Dermis microvascular lymphatic vessel endothelial cell (primary cell): ENCODE measurements at places on chromosomes 6 and 20.

DNA sequence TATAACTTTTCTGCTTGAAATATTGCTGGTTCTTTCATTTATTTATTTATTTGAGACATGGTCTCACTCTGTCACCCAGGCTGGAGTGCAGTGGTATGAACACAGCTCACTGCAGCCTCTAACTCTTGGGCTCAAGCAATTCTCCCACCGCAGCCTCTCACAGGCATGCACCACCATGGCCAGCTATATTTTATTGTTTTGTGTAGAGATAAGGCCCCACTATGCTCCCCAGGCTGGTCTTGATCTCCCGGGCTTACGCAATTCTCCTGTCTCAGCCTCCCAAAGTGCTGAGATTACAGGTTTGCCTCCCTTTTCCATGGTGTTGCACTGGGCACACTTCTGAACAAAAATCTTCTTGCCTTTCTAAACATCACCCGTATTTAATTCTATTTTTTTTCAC is 39.1 kb upstream of the RNGTT start:
- no peak for DNase-seq

DNA sequence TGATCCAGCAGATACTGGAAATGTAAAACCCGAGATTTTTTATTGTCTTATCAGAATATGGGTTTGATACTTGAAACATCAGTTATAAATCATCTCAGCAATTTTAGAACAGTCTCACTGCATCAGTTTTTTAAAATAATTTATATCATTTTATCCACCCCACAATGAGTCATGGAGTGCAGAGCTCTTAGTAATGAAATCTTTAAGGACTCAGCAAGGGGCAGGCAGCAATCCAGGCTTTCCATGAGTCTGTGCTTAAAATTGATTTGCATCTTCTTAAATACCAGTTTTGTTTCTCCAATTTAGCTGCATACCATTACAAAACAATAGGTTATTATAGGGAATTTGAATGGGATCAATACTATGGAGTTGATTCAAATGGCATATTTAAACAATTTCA is 832.3 kb downstream of the C6orf118 start:
- no peak for DNase-seq

- DNase-seq = no peak
These were observed 56.5 kb upstream of the HFE start for GRCh38 chr6:26030716-26031115.

DNA sequence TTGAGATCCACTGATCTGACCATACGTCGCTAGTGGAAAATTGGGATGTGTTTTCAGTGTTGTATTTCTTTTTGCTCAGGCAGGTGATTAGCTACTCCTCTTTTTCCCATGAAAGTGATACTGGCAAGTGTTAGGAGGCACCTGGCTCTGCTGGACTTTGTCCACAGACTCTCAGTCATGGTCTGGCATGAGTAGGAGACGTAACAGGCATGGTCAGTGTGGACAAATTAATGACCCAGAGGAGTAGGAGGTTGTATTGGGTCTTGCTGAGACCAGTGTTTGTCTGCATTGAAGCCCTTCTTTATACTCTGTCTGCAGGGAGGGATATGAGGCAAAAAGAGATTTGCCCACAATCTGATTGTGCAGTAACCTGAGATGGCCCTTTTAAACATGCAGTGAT is 178.7 kb downstream of the DTNBP1 start:
- no peak for DNase-seq

- peak; percentile 64 for DNase-seq
These were observed 15.5 kb upstream of the CLDN20 start for GRCh38 chr6:155248008-155249001.

DNA sequence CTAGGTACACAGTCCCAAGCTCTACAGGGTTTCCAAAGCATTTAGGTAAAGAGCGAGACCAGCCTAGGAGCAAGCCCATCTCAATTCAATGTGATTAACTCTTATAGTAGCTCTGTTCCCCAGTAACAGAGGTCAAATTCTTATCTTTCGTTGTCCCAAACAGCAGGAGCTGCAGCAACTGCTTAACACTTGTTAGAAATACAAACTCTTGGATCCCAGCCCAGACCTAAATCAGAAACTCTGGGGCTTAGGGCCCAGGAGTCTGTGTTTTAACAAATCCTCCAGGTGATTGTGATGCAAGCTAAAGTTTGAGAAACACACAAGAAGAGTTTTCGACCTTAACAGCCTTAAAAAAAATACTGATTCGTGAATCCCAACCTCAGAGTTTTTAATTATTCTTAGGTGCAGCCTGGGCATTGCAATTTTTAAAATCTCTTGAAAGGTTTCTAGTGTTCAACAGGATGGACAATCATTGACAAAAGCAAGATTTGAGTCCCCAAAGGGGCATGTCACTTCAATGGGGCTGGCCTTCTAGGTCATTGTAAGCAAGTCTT is 127.4 kb upstream of the HCRTR2 start:
- DNase-seq = no peak

DNA sequence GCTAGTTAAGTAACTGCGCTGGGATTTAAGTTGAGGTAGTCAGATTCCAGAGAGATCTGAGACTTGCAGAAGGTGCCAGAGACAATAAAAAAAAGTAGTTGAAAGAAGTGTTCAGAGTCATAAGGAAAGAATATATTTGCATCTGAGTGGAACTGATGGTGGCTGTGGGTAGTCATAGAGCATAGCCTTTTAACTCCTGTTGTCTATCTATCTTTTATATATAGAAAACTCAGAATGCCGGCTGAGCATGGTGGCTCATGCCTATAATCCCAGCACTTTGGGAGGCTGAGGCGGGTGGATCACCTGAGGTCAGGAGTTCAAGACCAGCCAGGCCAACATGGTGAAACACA is 62.0 kb downstream of the CARMIL1 start:
- no peak for DNase-seq

DNA sequence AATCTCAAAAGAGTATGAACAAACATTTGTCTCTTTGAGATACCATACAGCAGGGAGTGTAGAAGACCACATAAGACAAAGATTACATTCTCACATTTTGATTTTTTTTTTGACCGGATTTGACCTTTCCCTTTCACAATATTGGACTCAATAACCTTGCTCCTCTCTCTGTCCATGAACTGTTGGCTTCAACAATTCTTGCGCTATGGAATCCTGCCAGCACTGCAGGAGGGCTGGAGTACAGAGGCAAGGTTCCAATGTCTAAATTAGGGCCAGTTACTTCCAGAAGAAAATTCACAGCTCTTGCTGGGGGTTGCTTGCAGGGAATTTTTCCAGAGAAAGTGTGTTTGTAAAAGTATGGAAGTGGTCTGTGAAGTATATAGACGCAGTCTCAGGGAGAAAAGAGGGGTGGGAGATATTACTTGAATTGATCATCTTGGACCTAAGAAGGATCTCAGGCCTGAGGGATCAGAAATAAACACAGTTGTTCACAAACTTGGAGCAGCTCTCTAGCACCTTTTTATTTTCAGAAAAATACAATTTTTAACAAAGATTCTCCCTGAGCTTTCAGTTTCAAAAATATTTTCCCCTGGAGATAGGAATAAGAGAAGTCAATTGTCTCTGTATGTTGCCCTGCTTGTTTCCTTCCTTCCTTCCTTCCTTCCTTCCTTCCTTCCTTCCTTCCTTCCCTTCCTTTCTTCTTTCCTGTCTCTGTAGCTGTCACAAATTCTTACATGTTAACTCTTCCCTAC is 765.9 kb downstream of the BCKDHB start:
- DNase-seq = no peak

DNA sequence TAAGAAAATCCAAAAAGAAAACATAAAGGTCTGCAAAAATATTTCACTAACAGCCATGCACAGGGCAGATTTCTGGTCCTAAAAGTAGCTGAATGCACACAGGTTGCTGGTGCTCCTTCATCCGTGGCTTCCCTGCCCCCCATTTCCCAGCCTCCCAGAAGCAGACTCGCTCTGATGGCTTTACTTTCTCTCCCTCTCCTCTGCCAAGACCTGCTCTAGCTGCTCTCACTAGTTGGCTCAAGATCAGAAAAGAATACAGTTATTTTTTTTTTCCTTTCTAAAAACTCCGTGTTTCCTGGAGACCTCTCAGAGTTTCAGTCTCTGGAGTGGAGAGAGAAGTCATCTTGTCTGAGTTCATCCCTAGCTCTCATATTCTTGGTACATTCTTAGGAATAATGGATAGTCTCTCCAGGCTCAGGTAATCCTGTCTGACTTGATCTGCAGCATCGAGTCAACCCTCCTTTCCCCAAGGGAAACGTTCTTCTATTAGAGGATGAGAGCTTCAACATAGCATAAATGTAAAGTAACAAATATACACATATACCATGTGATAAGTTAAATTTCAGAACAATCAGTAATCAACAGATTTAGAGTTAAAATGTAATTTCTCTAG is 214.2 kb downstream of the TBC1D7 start:
- no peak for DNase-seq
